ENCODE measurements at places on chromosomes 2 and 18. TPM values are rescaled to one million over a fixed set of nuclear protein-coding genes. Genes with fewer than 3 reads are reported as not detected.
A peak's percentile ranks its signal among the peaks of the same experiment; 100 is the strongest.

GRCh38 chr18:10368456-10369453 is 85.7 kb upstream of the APCDD1 start:
- no peaks in the 10 kb centered on the region for H3K4me1 ChIP-seq
- no peak for DNase-seq
- H3K27ac ChIP-seq: no peak overlapping the region
- H3K36me3 ChIP-seq: no peaks in the 10 kb centered on the region

GRCh38 chr2:126329173-126329572 is 326.8 kb upstream of the GYPC start:
- H3K36me3 ChIP-seq: no peaks in the 10 kb centered on the region
- no peaks in the 10 kb centered on the region for H3K4me1 ChIP-seq
- no peak for DNase-seq
- H3K4me3 ChIP-seq: no peak overlapping the region
- H3K27ac ChIP-seq: no peak overlapping the region

GRCh38 chr2:36307441-36307840 is 48.1 kb upstream of the CRIM1 start:
- no peak for DNase-seq
- H3K27ac ChIP-seq: no peak overlapping the region
- H3K4me1 ChIP-seq: peaks cover 21% of the 10 kb centered on the region
- peaks cover 13% of the 10 kb centered on the region for H3K36me3 ChIP-seq

DNA sequence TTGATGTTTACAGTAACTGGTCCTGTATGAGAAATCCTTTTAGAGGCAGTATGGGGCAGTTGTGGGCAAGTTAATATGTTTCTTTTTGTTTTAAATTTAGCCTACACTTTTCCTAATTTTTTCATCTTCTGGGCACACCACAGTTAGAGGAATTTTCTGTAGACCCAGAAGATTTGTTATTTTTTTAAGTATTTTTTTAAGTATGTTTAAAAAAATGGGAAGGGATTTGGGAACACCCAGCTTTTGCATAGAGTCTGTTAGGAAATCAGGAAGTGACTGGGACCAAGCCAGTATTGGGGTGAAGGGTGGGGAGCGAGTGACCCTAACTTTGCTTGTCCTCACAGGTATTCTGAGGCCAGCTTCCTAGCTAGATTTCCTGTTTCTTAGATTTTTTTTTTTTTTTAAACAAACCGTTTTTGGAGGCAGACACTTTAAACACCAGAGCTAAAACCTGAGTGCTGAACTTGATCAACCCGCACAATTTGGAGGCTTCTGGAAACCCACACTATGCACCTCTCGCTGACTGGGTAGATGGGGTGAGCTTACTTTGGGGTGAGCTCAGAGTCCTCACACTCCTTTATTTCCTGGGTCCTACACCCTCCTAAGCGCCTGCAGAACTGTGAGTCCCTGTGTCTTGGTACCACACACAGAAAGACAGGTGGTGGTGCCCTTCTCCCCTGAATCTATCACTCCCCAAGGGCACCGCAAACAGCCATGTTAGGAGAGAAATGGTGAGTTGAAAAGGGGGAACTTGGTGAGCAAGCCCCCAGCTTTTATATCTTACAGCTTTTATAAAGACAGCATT is 5.2 kb downstream of the GATA6 start:
- H3K4me1 ChIP-seq: peaks cover 7% of the 10 kb centered on the region
- H3K27me3 ChIP-seq: peaks cover 67% of the 10 kb centered on the region
- H3K36me3 ChIP-seq: peaks cover 3% of the 10 kb centered on the region
- no peak for DNase-seq
- H3K27ac ChIP-seq: no peak overlapping the region

DNA sequence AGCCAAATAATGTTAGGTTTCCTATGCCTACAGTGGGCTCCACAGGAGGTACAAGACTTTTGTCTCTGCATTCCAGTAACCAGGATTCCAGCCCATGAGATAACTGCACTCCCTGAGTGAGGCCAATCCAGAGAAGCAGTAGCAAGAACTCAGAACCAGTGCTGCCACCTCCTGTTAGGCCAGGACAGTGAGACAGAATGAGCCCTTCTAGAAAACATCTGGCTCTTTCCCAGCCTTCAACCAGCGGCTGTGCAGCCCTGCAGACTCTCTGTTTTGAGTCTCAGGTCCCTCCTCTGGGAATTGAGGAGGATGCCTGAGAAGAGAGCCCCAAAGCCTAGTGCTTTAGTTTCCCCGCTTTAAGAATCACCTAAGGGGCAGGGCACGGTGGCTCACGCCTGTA is 44.2 kb downstream of the ARID5A start:
- no peak overlapping the region for H3K4me3 ChIP-seq
- peaks cover 14% of the 10 kb centered on the region for H3K36me3 ChIP-seq
- H3K4me1 ChIP-seq: peaks cover 2% of the 10 kb centered on the region
- H3K27me3 ChIP-seq: peaks cover 3% of the 10 kb centered on the region

Gene ADAM23
- 0.25 TPM for total RNA-seq

Gene SERPINB4
- total RNA-seq: not detected

DNA sequence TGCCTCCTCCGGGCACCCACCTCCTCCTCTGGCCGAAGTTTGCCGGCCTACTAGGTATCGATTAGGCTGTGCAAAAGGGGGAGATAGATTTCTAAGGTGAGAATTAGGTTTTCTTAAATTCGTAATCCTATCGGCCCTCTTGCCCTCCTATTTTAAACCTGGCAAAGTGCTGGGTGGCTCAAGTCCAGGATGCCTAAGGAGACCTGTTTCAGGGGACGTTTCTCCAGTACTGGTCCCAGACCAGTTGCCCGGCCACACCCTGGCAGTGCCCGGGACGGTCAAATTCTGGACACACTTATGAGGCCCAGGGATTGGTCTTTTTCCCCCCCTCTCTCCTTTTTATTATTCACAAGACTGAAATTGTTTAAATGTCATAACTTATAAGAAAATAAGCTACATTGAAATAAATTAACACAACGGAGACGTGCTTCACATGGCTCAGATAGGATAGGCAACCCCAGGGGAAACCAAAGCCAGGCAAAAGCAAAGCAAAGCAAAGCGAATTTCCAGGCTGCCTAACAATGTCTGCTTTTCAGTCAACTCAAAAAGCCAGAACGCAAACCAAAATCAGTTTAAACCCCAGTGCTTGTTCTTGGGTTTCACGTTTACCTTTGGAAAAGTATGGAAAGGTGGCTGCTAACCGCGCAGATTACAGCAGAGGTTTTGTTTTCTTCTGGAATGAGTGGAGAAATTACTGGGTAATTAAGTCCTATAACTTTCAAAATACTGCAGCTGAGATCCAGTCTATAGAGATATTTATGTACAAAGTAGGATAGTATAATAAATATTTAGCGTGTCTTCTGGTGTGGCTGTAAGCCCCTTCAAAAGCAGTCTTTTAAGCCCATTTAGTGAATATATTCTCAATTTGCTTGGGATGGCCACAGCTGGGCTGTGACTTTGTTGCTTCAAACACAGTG is 3.0 kb downstream of the GBX2 start:
- H3K4me1 ChIP-seq: no peaks in the 10 kb centered on the region
- peak overlapping the region; percentile 55 for H3K27ac ChIP-seq
- DNase-seq: no peak
- H3K4me3 ChIP-seq: no peak overlapping the region

GRCh38 chr2:160376576-160376975 is 117.0 kb downstream of the RBMS1 start:
- no peak overlapping the region for H3K27ac ChIP-seq
- DNase-seq: no peak
- H3K4me1 ChIP-seq: peaks cover 47% of the 10 kb centered on the region
- peaks cover 9% of the 10 kb centered on the region for H3K36me3 ChIP-seq

- H3K4me3 ChIP-seq: no peak overlapping the region
- H3K4me1 ChIP-seq: no peaks in the 10 kb centered on the region
- H3K27me3 ChIP-seq: no peaks in the 10 kb centered on the region
- no peaks in the 10 kb centered on the region for H3K36me3 ChIP-seq
- DNase-seq: no peak
Observed at GRCh38 chr18:70840649-70841048, 551.8 kb downstream of the SOCS6 start.

DNA sequence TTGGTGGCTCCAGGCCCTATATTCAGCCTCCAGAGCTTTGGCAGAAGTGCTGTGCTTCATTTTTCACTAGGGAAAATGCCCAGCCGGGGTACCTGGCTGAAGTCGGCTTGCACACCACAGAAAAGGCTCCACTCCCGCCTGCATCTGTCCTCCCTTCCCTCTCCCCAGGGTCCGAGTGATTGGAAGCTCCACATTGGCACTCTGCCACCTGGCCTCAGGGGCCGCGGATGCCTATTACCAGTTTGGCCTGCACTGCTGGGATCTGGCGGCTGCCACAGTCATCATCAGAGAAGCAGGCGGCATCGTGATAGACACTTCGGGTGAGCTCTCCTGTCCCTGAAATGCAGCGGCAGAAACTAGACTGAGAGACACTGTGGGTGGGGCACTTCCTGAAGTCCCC is 47.4 kb downstream of the IMPA2 start:
- H3K27ac ChIP-seq: no peak overlapping the region
- no peaks in the 10 kb centered on the region for H3K27me3 ChIP-seq
- no peak overlapping the region for H3K4me3 ChIP-seq
- H3K36me3 ChIP-seq: no peaks in the 10 kb centered on the region

DNA sequence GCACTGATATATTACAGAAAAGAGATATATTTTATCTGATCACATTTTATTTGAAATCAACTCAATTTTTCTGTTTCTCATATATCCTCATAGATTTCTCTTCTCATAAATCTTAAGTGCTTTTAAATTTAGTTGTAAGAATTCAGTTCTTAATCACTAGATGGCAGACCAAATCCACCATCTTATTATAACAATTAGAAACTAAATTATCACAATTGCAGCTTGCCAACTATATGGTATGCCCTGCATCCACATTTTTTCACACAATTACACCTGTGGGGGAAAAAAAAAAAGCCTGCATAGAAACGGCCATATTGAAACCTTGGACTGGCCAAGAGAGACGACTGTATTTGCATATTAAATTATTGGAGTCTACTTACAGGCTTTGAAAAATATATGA is 64.4 kb downstream of the COL5A2 start:
- DNase-seq: no peak
- no peak overlapping the region for H3K4me3 ChIP-seq
- H3K36me3 ChIP-seq: no peaks in the 10 kb centered on the region
- no peaks in the 10 kb centered on the region for H3K27me3 ChIP-seq
- no peak overlapping the region for H3K27ac ChIP-seq

GRCh38 chr2:46878886-46879285 is 36.7 kb downstream of the MCFD2 start:
- no peak for DNase-seq
- H3K4me3 ChIP-seq: no peak overlapping the region
- no peaks in the 10 kb centered on the region for H3K36me3 ChIP-seq
- H3K4me1 ChIP-seq: no peaks in the 10 kb centered on the region

Gene UGT1A3
- total RNA-seq: not detected

Gene INPP5D
- total RNA-seq: 62.3 TPM

Gene SLC30A3
- 1.7 TPM for total RNA-seq

DNA sequence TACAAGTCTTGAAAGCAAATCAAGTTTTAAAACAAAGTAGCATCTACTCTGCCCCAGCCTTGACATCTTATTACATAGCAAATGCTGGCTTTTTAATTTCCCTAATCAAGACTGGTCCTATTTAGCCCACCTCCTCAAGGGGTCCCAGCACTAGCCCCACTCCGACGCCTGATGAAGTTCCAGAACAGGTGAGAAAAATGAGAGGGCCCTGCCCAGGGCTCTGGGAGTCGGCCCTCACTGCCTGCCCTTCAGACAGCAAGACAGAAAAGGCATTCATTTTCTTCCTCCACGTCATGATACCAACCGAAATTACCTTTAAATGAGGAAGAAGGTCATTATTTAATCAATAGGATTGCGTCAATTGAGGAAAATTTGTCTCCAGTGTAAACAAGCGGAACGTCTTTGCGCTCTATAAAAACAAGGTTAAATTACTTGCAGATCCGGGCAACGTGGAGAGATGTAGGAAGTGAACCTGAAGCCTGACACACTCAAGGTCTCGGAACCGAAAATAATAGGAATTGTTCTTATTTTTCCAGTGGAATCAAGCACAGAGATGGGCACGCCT is 170.6 kb upstream of the PKDCC start:
- H3K27me3 ChIP-seq: peaks cover 24% of the 10 kb centered on the region
- H3K4me3 ChIP-seq: no peak overlapping the region
- no peaks in the 10 kb centered on the region for H3K36me3 ChIP-seq

DNA sequence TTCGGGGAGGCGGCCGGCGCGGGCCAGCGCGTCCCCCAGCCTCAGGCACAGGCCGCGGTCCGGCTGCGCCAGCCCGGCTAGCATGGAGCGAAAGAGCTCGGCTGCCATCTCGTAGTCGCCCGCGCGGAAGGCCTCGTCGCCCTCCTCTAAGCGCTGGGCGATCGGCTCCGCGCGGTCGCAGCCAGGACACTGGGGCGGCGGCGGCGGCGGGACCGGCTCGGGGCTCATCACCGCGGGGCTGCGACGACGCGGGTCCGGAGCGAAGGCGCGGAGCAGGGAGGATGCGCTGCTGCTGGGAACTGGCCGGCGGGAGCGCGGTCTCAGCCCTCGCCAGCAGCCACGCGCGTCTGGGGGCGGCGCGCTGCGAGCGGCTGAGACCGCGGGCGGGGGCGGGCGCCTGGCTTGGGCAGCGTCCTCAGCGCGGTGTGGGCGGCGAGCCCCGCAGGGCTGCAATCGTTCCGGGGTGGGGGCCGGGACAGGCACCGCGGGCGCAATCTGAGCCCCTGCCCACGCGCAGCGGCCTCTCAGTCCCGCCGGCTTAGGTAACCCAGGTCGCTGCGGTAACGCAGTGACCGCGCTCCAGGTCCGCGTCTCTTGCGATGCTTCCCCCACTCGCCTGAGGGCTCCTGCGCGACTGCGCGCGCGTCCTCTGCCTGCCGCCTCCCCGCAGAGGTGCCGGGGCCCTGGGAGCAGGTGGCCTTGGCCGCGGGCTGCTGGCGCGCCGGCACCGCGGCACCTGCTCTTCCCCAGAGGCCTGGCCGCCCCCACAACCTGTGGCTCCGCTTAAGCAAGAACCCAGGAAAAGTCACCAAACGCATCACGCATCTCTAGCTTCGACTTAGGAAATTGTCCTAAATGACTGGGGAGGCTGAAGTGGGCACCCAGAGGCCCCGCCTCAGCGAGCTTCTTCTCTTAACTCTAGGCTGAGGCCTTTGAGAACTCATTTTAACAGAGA is at the start of gene LONRF2:
LONRF2 (minus strand) TSS at position 636 of the 955 bp plus-strand sequence; CDS start at position 228, 408 bp downstream.
- no peak for DNase-seq
- peaks cover 7% of the 10 kb centered on the region for H3K36me3 ChIP-seq
- H3K4me1 ChIP-seq: peaks cover 2% of the 10 kb centered on the region
- H3K27ac ChIP-seq: no peak within 1 kb of the TSS
- H3K27me3 ChIP-seq: peaks cover 64% of the 10 kb centered on the region

- DNase-seq: no peak
- peaks cover 2% of the 10 kb centered on the region for H3K27me3 ChIP-seq
- no peak overlapping the region for H3K27ac ChIP-seq
- H3K36me3 ChIP-seq: no peaks in the 10 kb centered on the region
Observed at GRCh38 chr2:20567159-20567925, 83.6 kb downstream of the HS1BP3 start.

DNA sequence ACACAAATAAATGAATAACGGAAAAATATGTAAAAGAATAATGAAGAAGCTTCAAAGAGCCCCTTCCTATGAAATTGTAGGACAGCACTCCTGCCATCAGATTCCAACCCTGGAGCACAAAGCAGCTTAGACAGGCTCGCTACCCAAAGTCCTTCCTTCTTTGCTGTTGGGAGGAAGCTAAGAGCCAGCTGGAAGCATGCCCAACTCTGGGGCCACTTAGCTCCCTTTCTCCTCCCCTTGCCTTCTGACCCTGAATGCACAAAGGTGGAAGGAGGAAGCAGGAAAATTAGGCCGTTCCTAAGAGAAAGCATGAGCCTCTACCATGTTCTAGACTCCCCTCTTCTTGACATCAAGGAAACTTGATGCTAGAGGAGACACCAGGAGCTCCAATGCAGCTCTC is 700.8 kb downstream of the RNF144A start:
- H3K4me3 ChIP-seq: no peak overlapping the region
- no peak overlapping the region for H3K27ac ChIP-seq
- H3K36me3 ChIP-seq: peaks cover 14% of the 10 kb centered on the region
- H3K4me1 ChIP-seq: peaks cover 28% of the 10 kb centered on the region

- H3K27ac ChIP-seq: no peak overlapping the region
- peaks cover 6% of the 10 kb centered on the region for H3K36me3 ChIP-seq
- DNase-seq: no peak
- peaks cover 27% of the 10 kb centered on the region for H3K27me3 ChIP-seq
Observed at GRCh38 chr2:212842544-212843185, 304.1 kb upstream of the ERBB4 start.
